ENCODE measurements at places on chromosomes 5 and 9. TPM values are rescaled to one million over a fixed set of nuclear protein-coding genes. Genes with fewer than 3 reads are reported as not detected.

GRCh38 chr5:132420706-132421272, 51.3 kb downstream of the SLC22A5 start:
- no peak for DNase-seq

The CCL27 gene
- total RNA-seq, result not detected

- peak; percentile 10 for DNase-seq
Measured at GRCh38 chr5:8685704-8686103, 816.8 kb downstream of the MTRR start.

- no peak for DNase-seq
Measured at GRCh38 chr5:123947797-123948196, 435.8 kb downstream of the CSNK1G3 start.

DNA sequence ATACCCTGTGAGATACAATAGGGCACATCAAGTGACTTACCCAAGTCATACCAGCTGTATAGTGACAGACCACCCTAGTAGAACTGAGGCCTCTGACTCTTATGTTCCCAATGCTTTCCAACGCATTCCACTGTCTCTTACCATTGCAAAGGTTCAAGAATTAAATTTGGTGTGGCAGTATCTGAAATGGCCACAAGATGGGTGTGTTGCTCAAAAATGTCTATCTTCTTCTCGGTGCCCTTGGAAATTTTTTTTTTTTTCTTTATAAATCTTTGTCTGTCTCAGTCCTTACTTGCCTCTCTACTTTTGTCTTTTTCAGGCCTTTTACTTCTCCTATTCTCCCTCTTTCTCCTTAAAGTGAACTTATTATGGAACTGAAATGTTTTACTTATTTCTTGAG, 48.4 kb downstream of the GPR21 start:
- peak; percentile 34 for DNase-seq

The ZNF367 gene
- 18.7 TPM for total RNA-seq

DNA sequence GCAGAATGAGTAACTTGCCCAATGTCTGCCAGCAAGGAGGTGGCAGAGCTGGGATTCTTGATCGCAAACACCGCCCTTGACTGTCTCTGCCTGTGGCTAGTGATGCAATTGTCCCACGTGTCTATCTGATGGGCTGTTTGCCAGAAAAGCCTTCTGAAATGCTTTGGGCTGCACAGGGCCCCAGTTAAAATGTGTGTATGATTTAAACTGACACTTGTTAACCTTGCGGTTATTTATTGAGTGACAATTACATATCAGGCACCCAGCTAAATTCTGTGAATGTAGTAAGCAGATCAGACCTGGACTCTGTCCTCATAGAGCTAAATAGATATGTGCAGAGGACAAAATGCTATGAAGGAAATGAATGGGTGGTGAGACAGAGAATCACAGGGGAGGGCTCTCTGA, 11.6 kb upstream of the IL12B start:
- DNase-seq, result peak; percentile 93

The NIM1K gene
- total RNA-seq, result not detected

GRCh38 chr9:69945671-69946141, 97.9 kb upstream of the MAMDC2 start:
- DNase-seq, result no peak

The PTGES gene
- 0.41 TPM for total RNA-seq

The ORM2 gene
- total RNA-seq, result not detected

- no peak for DNase-seq
Measured at GRCh38 chr9:22454016-22454415, 7.4 kb downstream of the DMRTA1 start.

DNA sequence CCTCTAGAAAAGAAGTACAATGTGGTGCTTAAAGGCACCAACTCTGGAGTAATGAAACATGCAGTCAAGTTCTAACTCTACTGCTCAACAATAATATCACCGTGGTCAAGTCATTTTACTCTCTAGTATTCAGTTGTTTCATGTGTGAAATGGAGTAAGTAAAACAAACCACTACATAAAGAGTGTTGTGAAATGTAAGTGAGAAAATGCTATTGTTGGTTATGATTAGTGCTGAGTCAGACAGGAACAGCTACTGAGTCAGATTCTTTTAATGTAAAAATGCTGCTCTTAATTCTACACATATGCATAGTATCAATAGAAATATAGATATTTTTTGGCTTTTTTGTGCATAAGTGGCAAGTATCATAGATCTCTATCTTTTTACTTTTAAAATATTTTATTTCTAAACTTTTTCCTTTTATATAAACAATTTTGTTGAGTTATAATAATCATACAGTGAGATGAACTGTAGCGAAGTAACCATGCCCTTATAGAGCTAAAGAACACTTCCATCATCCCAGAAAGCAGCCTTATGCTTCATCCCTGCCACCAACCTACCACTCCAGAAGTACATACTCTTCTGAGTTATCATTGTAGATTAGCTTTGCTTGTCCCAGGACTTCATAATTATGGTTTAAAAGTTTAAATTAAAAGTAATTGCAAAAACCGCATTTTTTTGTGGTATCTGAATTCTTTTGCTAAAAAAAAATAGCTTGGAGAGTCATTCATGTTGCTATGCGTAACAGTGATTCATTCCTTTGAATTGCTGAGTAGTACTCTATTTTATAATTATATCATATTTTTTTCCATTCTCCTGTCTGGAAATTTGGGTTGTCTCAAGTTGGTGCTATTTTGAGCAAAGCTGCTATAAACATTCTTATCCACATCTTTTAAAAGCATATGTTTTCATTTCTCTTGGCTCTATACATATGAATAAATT, 548.2 kb upstream of the CLINT1 start:
- DNase-seq, result no peak

- DNase-seq, result no peak
Measured at GRCh38 chr5:157959370-157959769, 100.4 kb upstream of the CLINT1 start.

DNA sequence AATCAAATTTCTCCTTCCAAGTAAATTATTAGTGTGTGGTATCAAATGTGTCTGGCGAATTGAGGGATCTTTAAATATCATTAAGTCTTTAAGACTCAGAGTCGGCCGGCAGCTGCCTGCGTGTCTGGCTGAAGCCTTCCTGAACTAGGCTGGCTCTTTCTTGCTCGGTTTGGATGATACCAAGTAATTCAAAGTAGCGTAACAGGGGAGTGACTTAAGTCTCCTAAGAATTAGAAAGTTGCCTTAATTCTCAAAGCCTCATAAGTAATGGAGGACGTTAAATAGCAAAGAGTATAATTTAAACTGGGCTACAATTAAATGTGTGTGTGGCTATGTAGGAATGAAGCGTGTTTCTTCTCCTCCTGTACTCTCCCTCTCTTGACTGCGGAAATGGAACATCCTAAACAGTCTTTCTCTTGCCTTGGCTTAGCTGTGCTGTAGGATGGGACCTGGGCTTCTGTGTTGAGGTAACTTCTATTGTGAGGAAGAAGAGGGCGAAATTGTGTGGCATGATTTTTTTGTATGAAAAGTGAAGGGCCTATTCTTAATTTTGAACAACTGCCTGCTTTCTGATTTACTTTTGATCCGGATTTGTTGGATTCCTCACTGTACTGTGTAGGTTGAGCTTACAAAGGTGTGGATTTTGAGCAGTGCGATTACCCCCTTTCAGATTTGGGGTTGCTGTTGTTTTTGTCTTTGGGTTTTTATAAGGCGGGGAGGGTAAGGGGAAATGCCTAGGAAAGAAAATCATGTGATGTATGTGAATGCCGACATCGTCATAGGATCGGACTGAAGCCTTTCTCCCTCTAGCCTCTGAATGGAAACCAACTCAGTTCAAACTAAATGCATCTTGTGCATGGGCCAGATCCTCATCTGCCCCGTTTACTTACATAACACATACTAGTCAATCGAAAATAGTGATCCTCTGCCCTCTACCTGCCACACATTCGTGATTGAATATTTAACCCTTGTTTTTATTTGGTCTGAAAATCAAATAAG, 29.9 kb downstream of the CPEB4 start:
- DNase-seq, result peak; percentile 96

- no peak for DNase-seq
Measured at GRCh38 chr9:120983259-120983837, 56.8 kb upstream of the TRAF1 start.
